Fibroblast of the aortic adventitia (primary cell): ENCODE measurements at places on chromosomes 16 and 17.
A peak's percentile ranks its signal among the peaks of the same experiment; 100 is the strongest.

DNA sequence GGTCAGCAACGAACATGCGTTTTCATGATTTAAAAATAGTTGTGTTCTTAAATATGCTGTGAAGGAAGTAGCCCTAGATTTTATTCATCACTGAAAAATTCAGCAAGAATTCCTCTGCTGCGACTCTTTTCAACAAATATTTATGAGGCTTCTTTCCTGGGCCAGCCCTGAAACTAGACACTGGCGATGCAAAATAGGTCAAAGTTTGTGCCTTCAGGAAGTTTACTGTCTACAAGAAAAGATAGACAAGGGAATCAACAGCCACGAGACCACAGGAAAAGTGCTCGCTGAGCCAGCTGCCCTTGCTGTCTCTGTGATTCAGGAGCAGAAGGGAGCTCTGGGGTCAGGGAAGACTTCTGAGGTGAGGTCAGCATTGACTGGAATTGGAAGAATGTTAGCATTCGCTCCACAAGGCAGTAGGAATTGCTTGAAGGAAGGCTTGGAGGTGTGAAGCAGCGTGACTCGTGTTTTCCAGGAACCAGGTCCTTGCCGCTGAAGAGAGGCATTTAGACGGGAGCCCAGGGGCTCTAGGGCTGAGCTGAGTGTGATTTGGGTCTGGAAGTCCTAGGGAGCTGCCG, 1.9 kb upstream of the RPL26 start:
- peak; percentile 81 for DNase-seq

DNA sequence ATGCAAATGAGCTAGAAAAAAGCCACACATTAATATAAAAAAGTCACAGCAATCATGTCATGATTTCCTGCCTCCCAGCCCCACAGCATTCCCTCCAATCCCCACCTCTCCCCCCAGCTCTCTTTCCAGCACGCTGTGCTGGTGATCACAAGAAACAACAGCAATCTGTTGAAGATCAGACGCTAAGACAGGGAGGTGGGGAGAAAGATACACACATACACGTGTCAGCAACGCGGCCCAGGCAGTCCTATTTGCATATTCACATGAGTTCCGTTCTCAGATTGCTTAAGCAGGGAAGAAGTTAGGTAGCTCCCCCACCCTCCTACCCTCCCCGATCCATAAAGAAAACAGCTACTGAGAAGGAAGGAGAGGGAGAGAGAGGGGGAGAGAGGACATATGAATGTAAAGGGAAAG, 405.5 kb upstream of the PSMD7 start:
- DNase-seq = no peak

DNA sequence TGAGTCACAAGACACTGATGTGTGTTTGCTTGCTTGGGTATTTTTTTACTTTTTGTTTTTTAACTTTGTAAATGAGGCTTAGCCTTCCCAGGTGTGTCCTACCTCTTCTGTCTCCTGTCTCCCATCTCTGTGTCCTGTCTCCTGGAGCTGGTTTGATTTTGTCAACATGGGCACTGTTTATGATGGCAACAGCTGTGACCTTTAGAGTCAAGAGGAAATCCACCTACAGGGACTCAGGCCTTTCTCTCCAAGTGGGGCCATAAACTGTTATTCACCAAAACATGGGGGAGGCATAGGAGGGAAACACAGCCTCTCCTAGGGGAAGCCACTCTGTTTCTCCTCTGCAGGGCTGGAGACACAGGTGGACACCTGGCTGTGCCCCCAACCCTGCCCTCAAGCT, 13.1 kb upstream of the PLCG2 start:
- DNase-seq = no peak

GRCh38 chr17:27930000-27930399, 36.8 kb upstream of the LYRM9 start:
- DNase-seq = peak; percentile 17

- no peak for DNase-seq
These were observed 46.6 kb upstream of the SLC38A10 start for GRCh38 chr17:81341516-81342268.

- DNase-seq = no peak
These were observed 35.8 kb upstream of the SLC38A10 start for GRCh38 chr17:81330884-81331245.

- DNase-seq = peak; percentile 28
These were observed 1.7 kb upstream of the DBNDD1 start for GRCh38 chr16:90020838-90021382.

DNA sequence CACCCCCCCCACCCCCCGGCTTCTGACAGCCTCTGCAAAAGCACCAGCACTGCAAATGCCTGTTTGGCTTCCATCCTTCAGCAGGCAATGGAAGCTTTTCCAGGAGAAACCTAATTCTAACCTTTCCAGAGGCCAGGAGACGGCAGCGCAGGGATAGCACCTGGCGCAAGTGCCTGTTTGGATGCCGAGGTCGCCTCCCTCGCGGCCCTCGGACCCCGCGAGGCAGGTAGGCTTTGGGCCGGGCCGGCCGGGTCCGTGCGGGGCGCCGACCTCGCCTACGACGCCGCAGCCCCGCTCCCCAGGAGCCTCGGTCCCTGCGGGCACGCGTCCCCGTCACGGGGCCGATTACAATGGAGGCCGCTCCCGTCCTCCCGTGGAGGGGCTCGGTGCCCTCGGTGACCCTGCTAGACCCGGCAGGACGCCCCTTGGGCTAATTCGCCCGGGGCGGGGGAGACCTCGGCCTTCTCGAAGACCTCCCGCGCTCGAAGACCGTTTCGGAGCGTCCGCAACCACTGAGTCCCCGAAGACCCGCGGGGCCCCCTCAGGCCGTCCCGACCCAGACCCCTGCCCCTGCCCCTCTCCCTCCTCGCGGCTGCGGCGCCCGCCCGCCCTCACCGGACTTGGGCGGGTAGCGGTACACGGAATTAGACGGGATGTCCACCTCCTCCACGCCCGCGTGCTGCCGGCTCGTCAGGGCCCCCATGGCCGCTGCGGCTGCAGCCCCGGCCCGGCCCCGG, 587 bp downstream of the RNF157 start:
- no peak for DNase-seq

DNA sequence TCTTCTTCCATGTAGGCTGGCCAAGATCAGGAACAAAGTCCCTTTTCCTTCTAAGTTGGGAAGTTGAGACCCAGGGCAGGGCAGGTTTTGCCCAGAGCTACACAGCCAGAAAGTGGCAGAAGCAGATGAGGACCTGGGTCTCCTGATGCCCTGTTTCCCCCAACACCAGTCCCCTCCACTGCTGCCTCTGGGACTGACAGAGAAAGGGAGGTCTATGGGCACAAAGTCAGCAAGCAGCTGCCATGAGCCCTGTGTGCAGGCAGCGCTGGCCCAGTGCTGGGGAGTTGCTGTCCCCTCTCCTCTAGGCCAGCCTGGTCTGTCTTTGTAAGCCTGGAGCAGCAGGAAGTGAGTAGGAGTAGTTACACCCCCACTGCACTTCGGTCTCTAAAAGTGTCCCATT, 46.9 kb upstream of the NKD1 start:
- DNase-seq = no peak

DNA sequence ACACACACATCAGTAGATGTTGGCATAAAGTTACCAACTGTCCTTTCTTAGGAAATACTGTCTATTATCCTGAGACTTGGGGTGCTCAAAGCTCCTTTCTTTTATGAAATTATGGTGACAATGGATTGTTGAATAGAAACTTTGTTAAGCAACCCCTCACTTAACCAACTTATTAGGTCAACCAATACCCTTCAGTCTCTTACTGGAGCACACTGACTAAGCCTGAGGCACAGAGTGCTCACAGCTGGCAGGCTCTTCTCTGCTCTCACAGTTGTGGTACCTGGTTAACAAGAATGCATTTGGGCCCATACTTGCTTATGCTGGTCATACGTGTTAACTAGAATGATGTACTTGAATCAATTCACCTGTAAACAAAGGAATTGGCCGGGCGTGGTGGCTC, 24.8 kb downstream of the CD300LF start:
- no peak for DNase-seq

DNA sequence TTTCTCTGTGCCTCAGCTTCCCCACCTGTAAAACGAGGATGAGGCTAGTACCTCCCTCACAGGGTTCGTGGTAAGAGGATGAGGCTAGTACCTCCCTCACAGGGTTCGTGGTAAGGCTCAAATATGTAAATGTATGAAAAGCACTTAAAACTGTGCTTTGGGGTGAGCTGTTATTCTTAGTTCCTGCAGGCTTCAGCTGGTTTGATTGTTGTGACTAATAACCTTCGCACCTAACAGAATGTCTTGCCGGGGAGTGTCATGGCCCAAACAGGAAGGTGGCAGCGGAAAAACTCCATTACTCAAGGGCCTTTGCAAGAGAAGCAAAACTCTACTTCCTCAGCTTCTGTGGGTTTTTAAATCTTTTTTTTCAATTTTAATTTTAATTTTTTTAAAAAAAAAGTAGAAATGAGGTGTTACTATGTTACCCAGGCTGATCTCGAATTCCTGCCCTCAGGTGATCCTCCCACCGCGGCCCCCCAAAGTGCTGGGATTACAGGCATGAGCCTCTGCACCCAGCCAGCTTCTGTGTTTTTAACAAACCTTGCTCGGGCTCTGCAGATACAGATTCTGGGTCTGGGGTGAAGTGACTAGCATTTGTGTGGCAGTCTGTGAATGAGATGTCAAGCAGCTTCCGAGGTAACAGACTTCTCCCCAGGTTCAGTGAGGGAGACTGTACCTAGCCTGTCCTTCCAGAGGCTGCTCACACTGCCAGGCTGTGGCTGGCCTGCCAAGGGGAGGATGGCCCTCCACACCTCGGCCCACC, 103.0 kb downstream of the RAB11FIP4 start:
- DNase-seq = no peak

DNA sequence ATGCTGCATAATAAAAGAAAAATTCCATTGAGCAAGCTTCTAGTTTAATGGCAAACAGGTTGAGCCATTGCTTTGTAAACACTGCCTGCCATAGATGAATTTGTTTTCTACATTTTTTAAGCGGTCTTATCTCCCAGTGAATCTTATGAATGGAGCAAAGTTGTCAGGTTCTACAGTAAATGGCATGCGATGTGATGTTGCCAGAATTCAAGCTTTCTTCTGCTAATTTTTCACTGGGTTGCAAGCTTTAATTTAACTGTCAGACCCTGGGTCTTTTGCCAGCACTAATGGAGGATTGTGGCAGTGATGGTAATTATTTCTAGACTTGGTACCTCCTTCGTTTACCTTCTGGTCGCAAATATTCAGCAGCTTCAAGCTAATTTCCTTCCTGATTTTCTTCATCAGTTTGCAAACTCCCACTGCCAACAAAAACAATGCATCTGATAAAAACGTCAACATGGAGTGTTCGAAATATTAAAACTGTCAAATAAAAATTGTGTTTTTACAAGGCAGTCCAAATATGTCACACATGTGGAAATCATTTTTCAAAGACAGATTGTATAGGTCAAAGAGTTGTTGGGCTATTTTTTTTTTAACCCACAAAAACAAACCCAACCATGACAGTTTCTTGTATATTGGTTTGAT, 274.2 kb upstream of the ERCC4 start:
- no peak for DNase-seq

- no peak for DNase-seq
These were observed 11.9 kb upstream of the CCL17 start for GRCh38 chr16:57392694-57393093.

GRCh38 chr16:78538292-78538691, 438.8 kb downstream of the WWOX start:
- DNase-seq = no peak

DNA sequence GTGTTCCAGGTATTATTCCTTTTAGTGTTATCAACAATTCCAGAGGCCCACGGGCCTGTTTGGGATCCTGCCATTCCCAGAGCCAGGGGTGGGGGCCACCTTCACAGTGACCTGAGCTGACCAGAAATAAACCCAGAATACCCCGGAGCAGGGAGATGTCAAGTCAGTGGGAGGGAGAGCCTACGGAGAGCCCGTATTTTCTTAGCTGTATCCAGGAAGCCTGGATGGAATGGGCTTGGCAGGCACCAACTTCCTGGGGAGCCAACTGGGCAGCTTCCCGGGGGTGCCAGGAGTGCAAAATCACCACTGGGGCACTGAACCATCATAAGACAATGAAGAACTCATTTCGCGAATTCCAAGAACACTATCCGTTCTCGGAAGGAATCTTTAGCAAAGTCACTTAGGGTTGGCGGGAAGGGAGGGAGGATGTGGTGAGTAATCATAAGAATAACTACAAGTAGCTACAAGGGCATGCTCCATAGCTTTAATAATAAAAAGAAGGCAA, 13.2 kb upstream of the MRTFB start:
- DNase-seq = no peak

DNA sequence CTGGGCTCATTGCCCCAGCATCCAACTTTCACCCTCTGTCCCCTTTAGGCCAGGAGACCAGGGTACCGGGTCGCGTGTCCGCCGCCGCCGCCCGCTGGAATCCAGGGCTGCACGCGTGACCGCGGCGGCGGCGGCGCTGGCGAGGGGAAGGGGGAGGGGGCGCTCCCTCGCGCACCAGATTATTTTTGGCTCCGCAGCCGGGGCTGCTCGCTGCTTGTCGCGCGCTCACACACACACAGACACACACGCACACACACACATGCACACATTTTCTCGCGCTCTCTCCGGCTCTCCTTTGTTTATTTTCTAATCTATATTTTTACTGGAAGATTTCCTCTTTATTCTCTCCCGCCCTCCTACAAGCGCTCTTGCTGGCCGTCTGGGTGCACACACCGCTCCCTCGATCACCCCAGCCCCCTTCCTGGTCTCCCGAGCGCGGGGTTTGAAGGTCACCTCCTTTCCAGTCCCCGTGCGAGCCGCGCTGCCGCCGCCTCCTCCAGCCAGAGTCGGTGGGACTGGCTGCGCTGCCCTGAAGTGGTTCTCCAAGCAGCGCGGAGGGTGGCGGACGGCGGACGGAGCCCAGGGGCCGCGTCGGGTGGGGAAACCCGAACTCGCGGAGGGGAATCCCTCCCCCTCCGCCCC, 921.4 kb upstream of the EEF2KMT start:
- DNase-seq = no peak

DNA sequence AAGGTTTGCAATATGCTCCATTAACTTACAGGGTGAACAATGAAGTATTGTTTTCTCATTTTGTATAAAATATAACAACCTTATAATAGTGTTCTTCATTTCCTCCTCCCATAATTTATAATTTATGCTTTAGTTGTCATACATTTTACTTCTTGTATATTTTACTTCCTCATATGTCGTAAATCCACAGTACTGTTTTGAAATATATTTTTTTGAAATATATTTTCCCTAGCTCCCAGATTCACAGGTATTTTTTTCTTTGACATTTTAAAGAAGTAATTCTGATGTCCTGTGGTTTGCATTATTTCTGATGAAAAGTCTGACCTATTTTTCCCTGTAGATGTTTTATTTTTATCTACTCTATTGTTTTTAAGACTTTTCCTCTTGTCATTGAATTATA, 52.7 kb downstream of the VMP1 start:
- DNase-seq = no peak

DNA sequence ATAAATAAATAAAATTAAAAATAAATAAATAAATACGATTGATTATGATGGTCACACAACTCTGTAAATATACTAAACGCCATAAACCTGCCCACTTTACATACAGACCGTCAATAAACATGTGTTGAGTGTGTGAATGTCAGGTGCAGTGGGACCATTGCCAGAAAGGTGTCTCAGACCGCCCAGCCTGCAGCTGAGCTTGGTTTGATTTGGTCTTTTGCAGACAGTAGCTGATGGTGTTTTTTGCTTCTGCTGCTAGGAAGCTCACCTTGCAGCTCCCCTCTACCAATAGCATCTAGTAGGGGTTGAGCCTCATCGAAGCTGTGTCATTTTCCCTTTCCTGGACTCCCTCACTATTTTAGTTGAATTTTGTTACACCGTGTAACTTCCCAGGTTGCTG, 23.5 kb downstream of the UBALD1 start:
- DNase-seq = no peak
